ENCODE measurements at places on chromosomes 16 and 17. TPM values are rescaled to one million over a fixed set of nuclear protein-coding genes. Genes with fewer than 3 reads are reported as not detected.

KRTAP4-4 gene
- total RNA-seq = not detected

SPEM2 gene
- not detected for total RNA-seq

KCNAB3 gene
- total RNA-seq = 0.18 TPM

ABCC12 gene
- not detected for total RNA-seq

KRTAP4-11 gene
- total RNA-seq = not detected

SHISA9 gene
- total RNA-seq = not detected

TBC1D3B gene
- total RNA-seq = 1.3 TPM
